Stimulated activated CD8-positive, alpha-beta memory T cell treated with anti-CD3 and anti-CD28 coated beads, Interleukin-7, amount 100 ng/mL, for 48 hours (primary cell): ENCODE measurements at places on chromosomes 5 and 9.

DNA sequence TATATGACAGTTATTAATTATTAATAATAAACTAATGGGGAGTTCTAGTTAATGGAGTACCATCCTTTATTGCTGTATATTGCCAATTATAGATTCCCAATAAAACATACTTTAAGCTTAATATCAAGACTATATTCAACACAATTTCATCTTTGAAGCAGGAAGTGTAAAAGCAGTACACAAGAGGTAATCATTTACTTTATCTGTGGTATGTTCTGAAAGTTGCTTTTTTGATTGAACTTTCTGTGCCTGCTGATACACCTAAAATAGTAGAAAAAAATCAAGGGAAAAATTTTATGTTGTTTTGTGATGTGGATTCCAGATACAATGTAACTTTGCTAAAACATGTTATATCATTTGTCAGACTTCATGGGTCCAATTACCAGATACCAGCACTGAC lies 58.0 kb downstream of the ACO1 start:
- DNase-seq, result no peak

- DNase-seq, result no peak
Observed at GRCh38 chr5:88837817-88838216, 45.2 kb downstream of the MEF2C start.

- no peak for DNase-seq
Observed at GRCh38 chr5:163649514-163649913, 144.1 kb downstream of the MAT2B start.

DNA sequence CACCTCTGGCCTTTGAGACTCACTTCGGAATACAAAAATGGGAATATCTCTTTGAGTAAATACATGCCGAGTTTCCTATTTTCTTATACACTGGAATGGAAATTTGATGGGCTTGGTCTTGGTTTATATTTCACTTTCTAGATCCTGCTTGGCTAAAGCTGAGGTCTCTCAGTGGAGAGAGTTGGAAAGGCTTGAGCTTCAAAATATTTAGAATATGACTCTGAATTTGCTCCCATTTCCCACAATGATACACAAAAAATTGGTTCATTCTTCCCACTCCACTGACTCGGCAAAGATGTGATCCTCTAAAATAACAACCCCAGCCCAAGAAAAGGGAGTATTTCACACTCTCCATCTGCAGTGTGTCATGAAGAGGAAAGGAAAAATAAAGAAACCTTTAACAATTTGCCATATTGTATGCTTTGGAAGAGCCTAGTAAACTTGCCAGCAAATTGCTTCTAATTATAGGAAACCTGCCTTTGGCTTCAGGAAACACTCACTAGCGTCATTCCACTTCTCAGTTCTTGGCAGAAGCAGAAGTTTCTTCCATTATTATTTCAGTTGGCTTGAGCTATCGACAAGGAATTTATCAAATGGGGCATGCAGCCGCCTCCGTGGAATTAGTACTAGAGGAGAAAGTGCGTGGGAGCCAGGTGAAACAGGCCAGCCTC lies 302.9 kb downstream of the NSG2 start:
- DNase-seq, result no peak

GRCh38 chr5:45568813-45569212 lies 127.4 kb downstream of the HCN1 start:
- DNase-seq, result no peak

DNA sequence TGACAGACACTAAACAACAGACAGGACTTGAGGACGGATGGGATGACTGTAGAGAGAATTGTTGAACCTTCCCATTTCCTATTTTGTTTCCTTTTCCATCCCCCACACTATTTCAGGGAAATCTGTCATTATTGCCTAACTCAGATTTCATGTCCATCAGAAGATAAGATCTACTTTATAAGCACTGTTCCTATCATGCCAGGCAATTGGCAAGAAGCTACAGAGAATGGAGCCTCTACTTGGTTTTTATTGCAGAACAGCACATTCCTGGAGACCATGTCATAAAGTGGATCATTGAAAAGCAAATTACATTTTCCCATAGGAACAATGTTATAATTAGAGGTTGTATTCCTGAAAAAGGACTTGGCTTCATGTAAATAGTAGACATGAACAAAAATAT lies 173.7 kb upstream of the KIF2A start:
- no peak for DNase-seq

DNA sequence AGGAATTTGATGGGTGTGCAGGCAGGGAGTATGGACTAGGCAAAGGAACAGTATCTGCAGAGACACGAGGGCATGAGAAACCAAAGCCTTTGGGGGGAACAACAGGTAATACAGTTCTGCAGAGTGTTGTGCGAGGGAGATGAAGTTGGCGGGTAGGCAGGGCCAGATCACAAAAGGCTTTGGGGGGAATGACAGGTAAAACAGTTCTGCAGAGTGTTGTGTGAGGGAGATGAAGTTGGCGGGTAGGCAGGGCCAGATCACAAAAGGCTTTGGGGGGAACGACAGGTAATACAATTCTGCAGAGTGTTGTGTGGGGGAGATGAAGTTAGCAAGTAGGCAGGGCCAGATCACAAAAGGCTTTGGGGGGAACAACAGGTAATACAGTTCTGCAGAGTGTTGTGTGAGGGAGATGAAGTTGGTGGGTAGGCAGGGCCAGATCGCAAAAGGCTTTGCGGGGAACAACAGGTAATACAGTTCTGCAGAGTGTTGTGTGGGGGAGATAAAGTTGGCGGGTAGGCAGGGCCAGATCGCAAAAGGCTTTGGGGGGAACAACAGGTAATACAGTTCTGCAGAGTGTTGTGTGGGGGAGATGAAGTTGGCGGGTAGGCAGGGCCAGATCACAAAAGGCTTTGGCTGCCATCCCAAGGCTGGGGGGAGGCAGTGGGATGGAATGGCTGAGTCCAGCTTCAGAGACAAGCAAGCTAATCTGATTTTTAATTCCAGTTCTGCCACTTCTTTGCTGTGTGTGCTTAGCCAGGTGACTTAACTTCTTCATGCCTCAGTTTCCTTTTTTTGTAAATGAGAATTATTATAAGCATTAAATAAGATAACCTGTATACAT lies 33.0 kb downstream of the FRMPD1 start:
- no peak for DNase-seq

GRCh38 chr5:52693280-52693679 lies 94.4 kb upstream of the ITGA1 start:
- no peak for DNase-seq

DNA sequence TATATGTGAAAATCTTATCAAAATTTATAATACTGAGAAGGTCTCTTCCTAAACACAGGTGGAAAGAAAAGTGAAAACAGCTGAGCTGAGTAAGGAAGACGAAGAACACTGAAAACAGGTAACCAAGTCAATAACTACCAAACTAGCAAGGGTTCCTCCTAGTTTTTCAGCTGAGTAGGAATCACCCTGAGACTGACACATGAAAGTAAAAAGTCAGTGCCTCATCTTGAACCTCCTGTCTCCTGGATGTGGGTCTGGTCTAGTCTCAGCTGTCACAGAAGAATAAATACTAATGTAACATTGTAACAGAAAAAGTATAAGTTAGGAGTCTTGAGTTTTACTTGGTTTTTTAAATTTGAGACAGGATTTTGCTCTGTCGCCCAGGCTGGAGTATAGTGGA lies 121.0 kb downstream of the MEF2C start:
- DNase-seq, result no peak

DNA sequence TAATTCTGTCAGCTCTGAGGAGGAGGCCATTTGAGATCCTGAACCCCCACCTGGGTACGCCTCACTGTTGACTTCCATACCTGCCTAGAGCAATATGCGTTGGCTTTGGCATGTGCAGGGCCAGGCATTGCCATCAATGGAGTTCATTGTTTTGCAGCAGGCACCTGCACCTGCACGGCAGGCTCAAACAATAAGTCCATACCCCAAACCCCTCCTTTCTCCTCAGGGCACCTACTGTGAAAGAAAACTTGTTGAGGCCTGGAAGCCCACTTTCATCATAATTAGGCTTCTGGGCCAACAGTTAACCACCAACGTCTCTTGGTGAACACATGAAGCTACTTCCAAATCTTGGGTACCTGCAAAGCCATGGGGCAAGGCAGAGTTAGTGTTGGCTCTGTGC lies 238.7 kb downstream of the NFIB start:
- DNase-seq, result no peak

DNA sequence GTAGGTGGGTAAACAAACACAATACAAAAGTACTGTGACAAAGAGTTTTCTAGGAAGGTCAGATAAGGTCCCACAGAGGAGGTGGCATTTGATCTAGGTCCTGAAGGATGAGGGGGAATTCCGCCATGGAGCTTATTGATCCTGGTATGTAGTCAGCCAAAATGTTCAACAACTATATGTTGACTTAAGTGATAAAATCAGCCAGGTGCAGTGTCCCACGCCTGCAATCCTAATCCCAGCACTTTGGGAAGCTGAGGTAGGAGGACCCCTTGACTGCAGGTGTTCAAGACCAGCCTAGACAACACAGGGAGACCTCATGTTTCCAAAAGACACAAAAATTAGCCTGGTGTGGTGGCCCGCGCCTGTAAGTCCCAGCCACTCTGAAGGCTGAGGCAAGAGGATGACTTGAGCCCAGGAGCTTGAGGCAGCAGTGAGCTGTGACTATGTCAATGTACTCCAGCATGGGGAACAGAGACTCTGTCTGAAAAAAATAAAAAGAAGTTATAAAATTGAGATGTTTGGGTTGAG lies 46.4 kb upstream of the PLIN2 start:
- DNase-seq, result no peak

DNA sequence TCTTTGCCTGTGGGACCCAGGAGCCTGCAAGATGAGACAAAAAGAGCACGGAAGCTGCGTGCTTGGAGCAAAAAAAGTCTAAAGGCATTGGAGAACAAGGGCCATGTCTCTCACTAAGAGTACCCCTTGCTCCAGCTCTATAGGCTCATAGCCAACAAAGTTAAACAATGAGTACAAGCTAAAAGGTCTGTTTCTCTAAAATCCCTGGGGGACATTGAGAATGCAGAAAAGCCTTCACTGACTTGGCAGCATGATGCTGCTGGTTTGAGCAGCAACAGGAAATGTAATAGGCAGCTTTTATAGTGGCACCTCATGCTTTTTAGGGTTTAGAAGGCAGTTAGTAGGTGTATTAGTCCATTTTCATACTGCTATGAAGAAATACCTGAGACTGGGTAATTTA lies 287.5 kb downstream of the SMARCA2 start:
- no peak for DNase-seq

- DNase-seq, result no peak
Observed at GRCh38 chr5:52769061-52769460, 18.7 kb upstream of the ITGA1 start.

- DNase-seq, result no peak
Observed at GRCh38 chr5:33065131-33065530, 354.0 kb downstream of the NPR3 start.

DNA sequence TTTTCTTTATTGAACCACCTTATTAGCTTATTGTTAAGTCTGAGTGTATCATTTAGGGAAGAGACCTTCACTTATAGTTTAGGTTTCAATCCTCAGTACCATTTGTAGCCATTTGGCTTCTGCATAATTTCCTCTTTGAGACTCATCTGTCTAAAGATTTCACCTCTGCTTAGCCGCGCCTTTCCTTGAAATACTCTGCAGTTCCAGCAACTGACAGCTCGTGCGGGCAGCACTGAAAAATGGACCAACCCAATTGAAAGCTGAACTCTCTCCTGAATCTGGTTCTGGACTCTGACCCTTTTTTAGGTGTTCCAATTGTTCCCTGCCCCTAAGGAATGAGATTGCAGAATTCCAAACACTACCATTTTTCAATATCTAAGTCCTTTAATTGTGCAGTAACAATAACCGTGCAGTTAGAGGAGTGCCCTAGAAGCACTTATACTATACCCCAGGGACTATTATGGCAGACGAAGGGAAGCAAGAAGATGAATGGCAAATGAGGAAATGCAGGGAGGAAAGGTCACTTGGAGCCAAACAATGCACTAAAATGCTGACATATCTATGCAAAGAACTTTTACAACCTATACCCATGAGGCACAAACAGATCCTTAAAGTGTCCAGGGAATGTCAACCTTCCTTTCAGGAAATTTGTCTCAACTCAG lies 50.1 kb upstream of the PDE4D start:
- DNase-seq, result no peak

DNA sequence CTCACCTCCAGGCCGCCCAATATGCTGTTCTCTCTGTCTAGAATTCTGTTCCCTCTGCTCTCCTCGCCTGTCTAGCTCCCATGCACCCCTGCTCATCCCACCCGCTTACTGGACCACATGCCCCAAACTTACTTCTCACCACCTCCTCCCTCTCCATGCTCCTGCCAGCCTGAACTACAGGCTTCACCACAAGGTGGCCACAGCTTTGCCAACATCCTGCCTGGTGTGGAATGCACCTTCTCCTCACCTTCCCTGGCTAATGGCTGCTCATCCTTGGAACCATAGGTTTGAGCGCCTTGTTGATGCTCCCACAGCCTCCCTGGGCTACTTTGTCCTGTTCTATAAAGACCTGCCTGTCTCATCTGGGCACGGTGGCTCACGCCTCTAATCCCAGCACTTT lies 9.6 kb downstream of the LAMC3 start:
- no peak for DNase-seq

DNA sequence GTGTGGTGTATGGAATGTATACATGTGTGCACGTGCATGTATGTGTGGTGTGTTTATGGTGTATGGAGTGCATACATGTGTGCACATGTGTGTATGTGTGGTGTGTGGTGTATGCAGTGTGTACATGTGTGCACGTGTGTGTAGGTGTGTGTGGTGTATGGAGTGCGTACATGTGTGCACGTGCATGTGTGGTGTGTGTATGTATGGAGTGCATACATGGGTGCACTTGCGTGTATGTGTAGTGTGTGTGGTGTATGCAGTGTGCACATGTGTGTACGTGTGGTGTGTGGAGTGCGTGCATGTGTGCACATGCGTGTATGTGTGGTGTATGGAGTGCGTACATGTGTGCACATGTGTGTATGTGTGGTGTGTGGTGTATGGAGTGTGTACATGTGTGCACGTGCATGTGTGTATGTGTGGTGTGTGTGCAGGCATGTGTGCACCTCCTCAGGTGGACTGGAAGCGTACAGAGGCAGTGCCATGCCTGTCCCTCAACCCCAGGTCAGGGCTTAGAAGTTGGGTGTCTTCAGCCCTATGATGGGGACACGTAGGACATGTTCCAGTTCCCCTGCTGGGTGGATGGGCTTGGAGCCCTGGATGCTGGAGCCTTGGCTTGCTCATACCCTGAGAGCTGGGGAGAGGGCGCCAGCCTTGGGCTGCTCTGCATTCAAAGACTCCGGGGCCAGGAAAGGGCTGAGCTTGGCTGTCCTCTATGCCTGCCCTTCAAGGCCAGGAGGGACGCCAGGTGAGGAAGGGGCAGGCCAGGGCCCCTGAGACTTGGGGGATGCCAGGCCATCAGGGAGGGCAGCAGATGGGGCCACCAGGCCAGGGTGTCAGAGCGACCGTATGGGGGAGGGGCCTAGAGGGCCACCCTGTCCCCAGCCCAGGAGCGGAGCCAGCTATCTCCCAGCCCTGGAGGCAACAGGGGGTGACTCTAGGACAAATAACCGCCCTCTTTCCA lies 12.2 kb downstream of the MYMK start:
- DNase-seq, result no peak

- no peak for DNase-seq
Observed at GRCh38 chr5:1483064-1483463, 37.8 kb upstream of the SLC6A3 start.

DNA sequence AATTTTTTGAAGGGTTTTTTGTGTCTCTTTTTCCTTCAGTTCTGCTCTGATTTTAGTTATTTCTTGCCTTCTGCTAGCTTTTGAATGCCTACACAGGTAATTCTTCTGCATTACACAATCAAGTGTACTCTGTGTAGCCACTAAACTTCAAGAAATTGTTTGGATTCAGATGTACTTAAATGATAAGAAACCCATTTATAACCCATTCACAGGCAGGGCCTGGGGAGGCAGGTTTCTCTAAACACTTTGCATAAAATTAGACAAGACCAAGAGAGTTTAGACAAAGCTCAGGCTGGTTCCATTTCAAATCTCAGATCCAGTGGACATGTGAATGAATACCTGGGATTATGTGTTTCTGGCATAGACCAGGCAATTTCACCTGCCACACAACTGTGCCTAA lies 41.3 kb upstream of the SEMA5A start:
- no peak for DNase-seq
